ENCODE measurements at places on chromosomes 5 and 9. TPM values are rescaled to one million over a fixed set of nuclear protein-coding genes. Genes with fewer than 3 reads are reported as not detected.

- DNase-seq: peak; percentile 19
These were observed 217.9 kb downstream of the BNC2 start for GRCh38 chr9:16652582-16652981.

DNA sequence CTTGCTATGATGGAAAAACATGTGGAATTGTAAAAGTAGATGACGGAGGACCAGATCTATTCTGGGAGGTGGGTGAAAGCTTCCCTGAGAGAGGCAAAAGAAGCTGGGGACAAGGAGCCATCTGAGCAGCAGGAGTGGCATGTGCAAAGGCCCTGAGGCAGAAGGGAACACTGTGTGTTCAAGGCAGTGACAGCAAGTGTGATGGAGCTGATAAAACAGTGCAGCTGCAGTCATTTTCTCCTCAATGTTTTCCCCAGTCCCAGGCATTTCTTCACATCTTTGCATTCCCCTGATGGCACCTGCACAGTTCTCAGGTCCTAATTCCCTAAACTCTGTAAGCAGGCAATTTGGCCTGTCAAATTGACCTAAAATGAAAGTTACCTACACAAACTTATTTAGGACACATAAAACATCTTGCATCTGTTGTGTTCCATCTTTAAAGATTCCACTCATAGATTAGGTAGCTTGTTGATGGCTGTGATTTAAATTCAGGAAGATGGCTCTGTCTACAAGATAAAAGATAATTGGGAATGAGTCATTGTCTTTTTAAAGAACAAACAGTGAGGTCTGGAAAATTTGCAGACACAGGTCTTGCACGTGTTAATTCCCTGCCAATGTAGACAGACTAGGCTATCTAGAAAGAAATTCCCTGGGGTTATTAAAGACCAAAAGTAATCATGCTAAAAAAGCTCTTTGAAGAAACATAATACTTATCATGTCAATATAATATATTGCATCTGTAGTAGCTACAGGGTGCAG is 289.6 kb upstream of the SGCD start:
- DNase-seq: no peak

DNA sequence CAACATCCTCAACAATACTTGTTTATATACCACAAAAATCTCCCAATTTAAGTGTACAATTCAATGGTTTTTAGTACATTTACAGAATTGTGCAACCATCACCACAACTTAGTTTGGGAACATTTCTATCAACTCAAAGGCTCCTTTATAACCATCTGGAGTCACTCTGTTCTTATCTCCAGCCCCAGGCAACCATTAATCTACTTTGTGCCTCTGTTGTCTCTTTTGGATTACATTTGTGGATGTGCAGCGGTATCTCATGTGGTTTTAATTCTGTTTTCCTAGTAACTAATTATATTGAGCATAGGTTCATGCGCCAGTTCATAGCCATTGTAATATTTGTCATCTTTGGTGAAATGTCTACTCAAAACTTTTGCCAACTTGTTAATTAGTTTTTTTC is 14.4 kb downstream of the ADAMTS19 start:
- no peak for DNase-seq

DNA sequence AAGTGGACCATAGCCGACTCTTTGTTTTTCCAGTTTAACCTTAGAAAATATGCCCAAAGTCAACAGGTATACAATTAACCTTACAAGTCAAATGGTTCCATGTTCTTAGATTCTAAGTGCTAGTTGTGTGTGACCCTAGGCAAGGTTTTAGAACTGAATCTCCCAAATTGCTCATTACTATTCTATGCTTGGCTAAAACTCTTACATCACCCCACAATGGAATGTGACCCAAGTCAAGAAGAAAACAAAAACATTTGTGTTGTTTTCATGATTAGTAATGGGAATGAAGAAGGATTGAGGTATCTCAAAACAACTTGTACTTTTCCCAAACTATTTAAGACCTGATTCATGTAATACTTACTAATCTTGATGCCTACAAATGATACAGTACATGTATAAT is 159.2 kb downstream of the ARRDC3 start:
- no peak for DNase-seq

- no peak for DNase-seq
These were observed 31.4 kb upstream of the LPCAT1 start for GRCh38 chr5:1555011-1555807.

- peak; percentile 90 for DNase-seq
These were observed 66.7 kb downstream of the DAB2IP start for GRCh38 chr9:121718084-121718483.

DNA sequence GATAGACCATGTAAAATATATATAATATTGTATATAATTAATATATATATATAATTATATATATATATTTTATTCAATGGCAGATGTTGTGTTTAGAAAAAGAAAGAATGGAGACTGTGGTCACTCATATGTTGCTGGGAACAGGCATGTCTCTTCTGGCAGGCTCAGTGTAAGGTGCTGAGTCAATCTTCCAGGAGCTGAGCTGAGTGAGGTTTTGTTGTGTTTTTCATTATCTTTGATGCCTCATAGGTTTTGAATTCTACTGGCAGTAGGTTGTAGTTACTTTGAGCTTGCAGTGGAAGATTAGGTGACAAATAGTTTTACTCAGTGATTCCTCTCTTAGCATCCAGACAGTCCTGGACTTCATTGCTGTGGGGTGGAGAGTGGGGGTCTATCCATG is 561.3 kb downstream of the IRX1 start:
- DNase-seq: no peak

DNA sequence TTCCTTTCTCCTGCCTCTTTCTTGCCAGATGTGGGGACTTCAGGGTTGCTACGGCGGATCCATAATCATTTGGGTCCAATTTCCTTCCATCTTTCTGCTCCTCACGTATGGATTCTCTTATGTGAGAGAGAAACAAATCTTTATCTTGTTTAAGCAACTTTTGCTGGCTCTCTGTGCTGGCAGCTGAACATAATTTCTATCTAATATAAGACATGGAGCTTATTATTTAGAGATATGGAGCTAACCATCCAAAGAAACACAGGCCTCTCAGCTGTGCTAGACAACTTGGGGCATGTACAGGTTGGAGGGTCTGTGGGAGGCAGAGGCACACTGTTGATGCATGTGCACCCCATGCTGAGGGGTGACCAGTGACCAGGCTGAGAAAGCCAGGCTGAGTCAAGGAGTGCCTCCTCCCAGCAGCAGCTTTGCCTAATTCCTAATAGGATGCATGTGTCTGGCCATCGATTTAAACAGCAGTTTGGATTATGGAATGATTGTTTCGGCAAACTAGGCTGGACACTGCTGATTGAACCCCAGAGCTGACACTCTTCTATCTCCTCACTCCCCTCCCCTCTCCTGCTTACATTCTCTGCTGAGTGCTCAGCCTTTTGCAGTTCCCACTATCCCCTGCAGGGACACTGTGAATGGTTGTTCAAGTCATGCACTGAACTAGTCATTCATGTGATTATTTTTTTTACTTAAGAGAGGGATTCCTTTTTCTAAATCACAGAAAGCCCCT is 195.8 kb downstream of the ERCC6L2 start:
- no peak for DNase-seq

- DNase-seq: no peak
These were observed 125.0 kb upstream of the NR5A1 start for GRCh38 chr9:124632077-124632621.

DNA sequence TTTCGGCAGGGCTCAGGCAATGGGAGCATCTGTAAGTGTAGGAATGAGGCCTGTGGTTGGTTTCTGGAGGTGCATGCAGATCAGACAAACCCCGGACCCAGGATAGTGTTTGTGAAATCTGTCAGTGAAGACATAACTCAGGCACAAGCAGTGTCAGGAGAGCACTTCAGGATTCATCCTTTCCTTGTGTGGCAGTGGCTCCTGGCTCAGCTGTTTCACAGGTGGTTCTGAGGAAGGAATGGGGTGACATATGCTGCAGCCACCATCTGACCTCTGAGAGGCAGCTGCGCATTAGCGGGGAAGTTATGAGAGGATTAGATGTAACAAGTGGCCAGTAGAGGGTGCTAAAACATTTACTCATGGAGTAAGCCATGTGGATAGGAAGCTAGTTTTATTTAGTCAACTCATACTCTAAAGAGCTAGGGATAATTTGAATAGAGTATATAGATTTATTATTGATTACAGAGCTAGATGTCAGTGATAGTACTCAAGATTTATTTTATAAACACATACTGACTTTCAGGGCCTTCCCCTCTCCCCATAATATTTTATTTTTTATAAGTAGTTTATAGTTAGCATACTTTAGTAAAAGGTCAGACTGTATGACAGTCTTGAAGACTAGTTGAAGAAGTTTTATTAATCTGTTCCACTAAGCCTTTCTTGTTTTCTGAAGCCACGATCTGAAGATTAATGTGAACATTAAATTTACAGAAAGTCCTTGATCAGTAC is 28.4 kb downstream of the NNT start:
- no peak for DNase-seq

DNA sequence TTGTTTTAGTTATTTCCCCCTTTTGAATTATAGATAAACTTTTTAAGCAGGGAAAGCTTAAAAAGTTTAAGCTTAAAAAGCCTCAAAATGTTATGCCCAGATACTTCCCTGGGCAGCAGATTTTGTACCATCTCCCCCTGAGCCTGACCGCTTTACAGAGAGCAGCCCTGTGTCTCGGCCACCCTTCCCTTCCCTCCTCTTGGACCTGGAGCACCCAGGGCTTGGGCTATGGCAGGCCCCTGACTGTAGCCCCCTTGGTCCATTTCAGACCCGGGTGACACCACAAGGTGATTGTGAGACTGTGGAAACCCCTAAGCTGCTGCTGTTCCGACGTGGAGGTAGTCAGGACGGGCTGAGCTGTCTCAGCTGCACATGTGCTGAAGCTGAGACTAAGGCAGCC is 97.7 kb downstream of the RALGPS1 start:
- DNase-seq: no peak

DNA sequence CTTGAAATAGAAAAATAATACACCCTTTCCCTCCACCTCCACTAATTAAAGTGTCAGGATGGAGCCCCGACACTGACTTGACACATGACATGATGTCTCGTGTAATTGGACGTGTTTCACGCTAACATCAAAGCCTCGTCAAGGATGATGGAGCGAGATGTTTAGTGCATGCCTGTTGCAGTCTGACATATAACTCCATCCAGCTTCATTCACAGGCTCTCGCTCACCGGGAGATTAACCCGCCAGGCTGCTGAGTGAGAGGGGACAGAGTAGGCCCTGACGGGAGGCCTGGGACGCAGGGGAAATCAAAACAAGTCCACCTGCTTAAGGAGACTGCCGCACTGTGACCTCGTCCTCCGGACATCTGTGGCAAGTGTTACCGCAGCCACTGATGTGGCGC is 263.5 kb downstream of the SLIT3 start:
- DNase-seq: peak; percentile 92

- no peak for DNase-seq
These were observed at the start of gene FOXB2 for GRCh38 chr9:77019236-77019925. TSS of gene FOXB2 (plus strand) at chr9:77019655. CDS start at chr9:77019655, 0 bp downstream.

DNA sequence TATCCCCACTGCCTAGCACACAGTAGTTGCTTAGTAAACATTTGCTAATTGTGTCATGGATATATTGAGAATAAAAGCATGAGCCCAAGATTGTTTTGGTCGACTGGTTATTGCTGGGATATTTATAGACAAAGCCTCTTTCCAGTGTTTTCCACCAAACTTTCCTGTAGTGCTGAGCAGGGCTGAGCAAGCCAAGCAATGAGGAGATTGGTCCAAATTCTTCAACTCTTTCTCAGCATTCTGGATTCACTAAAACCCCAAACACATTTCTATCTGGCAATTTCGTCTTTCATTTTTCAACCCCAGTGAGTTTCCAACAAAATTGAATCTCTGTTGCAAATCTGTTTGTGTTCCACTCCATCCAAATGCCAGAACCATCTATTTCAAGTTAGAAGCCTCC is 31.9 kb upstream of the TARS1 start:
- no peak for DNase-seq

DNA sequence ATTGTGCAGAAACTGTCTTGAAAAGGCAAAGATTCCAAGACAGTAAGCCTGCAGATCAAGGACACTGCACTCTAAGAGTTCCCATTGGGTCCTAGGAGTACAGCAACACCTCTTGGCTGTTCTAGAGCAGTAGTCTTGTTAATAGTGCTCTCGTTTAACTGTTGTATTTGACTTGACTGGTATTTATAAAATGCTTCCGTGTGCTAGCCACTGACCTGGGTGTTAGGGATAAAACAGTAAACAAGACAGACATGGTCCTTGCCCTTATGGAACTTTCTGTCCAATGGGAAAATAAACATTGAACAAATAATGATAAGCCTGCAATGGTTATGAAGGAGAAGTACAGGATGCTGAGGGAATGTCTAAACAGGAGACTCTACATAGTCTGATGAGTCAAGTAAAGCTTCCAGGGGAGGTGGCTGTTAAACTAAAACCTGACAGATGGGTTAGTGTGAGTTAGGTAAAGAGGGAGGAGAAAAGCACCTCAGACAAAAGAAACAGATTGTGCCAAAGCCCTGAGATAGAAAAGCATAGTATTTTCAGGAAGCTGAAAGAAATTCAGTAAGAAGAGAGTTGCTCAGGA is 33.3 kb downstream of the TDRD7 start:
- no peak for DNase-seq

GRCh38 chr9:3662671-3663070 is 136.9 kb upstream of the RFX3 start:
- no peak for DNase-seq

DNA sequence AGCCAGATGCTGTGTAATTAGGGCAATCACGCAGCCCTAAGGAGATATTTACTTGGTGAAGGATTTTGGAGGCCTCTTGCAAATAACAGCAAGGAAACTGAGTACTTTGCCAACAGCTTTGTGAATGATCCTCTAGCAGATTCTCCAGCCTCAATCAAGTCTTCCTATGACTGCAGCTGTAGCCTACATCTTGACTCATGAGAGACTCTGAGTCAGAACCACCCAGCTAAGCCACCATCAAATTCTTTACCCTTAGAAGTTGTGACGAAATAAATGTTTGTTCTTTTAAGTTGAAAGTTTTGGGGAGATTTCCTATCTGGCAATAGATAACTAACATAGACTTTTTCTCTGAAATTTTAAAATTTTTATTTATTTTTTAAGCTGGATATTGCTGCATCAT is 237.6 kb upstream of the CCNH start:
- DNase-seq: no peak

DNA sequence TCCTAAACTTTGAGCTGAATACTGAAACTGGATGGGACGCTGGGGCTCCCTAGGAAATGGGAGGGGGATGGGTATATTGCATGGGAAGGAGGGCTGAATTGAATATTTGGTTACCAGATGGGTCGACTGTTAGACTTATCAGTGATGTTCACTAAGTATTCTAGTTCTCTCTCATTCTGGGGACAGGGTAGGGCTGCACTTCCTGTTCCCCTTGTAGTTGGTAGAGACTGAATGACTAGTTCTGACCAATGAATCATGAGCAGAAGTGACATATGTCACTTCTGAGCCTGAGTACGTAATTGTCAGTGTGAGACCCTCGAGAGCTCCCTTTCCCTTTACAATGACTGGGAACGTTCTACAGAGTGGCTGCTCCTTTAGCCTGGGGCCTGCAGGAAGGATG is 55.5 kb upstream of the DMRT1 start:
- DNase-seq: no peak

The SMIM33 gene
- not detected for polyA plus RNA-seq

The CCDC112 gene
- 3.8 TPM for polyA plus RNA-seq

The CHSY3 gene
- polyA plus RNA-seq: 0.13 TPM

The SPATA31C1 gene
- not detected for polyA plus RNA-seq

The GAS1 gene
- 5.8 TPM for polyA plus RNA-seq

The CDH9 gene
- 1.7 TPM for polyA plus RNA-seq

The IL5 gene
- not detected for polyA plus RNA-seq

Data from kidney (tissue), 22 donors.